ENCODE measurements at places on chromosomes 1 and 21.

- no peak for DNase-seq
Observed at GRCh38 chr1:234288946-234289345, 84.3 kb upstream of the COA6 start.

GRCh38 chr21:45390121-45390751 is 14.7 kb upstream of the COL18A1 start:
- DNase-seq, result no peak

DNA sequence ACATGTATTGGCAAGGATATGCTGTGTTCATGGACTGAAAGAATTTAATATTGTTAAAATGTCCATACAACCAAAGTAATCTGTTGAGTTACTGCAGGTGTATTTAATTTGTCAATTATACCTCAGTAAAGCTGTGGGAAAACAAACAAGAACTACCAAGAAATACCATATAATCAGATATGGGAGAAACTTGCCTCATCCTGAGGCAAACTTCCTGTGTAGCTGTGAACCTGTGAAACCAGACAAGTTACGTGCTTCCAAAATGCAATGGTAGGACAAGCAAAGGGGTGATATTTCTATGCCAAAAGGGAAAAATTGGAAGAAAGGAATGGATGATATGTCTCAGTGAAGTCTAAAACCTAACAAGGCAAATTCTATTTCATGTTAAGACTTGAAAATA is 174.6 kb downstream of the SPATA17 start:
- no peak for DNase-seq

DNA sequence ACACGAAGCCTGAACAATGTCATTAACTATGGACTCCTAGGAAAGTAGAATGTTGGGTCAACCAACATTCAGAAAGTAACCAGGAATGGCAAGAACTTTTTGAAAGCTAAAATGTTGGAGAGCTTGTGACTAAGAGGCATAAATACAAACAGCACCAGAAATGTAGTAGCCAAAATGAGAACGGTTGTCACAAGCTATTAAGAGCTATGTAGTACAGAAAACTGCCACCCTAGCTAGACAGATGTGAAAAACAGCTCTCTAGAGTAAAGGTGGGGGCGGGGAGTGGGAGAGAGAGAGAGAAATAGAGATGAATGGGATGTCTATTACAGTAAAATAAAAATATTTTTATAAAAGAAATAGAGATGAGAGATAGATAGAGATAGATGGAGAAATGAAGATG is 35.1 kb downstream of the SLC44A5 start:
- DNase-seq, result no peak

- DNase-seq, result no peak
Observed at GRCh38 chr1:147717706-147718097, 42.7 kb downstream of the GJA5 start.

Measured in immature natural killer cell (primary cell).